ENCODE measurements at places on chromosomes 1 and 21. TPM values are rescaled to one million over a fixed set of nuclear protein-coding genes. Genes with fewer than 3 reads are reported as not detected.

- DNase-seq, result no peak
These were observed 1042.2 kb upstream of the ADGRL4 start for GRCh38 chr1:80048716-80049115.

DNA sequence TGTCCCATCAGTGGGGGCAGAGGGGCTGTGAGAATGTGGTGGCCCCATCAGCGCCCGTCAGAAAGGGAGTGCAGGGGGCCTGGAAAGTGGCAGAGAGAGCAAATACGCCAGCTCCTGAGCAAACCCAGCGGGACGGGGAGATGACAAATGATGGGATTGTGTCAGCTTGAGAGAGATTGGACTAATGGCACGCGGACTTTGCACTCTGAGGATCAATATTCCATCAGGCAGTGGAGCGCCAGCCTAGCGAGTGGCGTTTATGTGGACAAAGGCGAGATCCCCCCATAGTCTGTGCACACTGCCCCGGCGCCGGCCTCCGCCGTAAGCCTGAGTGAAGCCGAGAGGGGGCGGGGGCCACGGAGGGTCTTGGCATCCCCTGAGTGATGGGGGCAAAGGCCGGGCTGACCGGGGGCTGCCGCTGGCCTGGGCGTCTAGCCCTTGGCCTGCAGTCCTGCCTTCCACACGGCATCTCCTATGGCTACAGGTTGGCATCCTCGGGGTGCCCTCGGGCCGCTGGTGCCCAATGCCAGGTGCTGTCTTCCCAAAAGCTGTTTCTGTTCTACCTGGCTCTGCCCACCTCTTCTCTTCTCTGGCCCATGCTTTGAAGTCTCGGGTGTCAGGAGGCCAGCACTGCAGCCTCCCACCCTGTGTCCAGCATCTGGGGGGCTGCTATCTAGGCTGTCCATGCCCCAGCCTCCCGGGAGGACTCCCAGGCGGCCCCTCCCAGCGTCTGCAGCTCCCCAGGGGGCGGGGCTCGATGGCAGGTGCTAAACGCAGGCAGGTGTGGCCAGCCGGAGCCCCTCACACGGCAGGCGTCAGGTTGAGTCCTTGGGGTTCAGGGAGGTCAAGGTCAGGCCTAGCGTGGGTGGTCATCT, 46.5 kb downstream of the PRDM16 start:
- DNase-seq, result no peak

Gene SLC30A2
- not detected for total RNA-seq

DNA sequence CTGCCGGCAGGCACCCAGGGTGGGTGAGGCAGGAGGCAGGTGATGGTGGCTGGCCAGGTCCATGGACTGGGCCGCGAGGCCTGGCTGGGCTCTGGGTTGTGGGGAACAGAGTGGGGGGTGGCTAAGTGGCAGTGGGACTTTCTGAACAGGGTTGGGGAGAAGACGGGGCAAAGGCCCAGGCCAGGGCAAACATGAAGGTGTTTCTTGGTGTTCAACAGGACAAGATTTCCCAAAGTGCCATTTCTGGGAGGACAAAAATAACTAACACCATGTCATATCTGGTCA, 26.8 kb downstream of the STUM start:
- DNase-seq, result no peak

DNA sequence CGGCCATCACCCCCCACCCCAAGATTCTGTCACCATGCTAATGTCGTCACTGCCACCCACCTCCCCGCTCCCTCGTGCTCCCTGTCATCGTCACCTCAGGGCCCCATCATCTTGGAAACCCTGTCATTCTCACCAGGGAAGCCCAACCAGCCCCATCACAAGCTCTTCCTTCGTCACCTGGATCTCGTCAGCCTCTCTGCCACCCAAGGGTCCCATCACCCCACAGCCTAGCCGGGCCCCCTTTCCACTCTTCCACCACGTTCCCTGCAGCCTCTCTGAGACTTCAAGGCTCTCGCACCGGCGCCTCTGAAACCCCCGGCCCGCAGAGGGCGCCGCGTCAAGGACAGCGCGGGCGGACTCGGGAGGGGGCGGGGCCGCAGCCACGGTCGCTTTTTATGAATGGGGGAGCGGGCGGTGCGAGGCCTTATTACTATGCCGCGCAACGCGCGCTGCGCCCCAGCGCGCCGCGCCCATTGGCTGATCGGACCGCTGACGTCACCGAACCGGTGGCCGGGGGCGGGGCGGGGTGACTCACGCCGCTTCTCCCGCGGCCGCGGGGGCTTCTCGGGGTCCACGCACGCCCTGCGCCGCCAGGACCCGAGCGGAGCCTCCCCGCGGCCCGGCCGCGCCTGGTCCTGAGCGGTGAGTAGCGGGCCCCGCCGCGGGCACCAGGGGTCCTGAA, at the start of gene GPR3:
Gene GPR3, plus strand, starts transcription at position 527 of the 682 bp plus-strand sequence. CDS start 1,177 bp downstream, outside the sequence.
- DNase-seq, result peak; percentile 85

Gene MRPL39
- 52.5 TPM for total RNA-seq

Gene DCST1
- total RNA-seq, result not detected

Gene PPM1J
- total RNA-seq, result 1.1 TPM

DNA sequence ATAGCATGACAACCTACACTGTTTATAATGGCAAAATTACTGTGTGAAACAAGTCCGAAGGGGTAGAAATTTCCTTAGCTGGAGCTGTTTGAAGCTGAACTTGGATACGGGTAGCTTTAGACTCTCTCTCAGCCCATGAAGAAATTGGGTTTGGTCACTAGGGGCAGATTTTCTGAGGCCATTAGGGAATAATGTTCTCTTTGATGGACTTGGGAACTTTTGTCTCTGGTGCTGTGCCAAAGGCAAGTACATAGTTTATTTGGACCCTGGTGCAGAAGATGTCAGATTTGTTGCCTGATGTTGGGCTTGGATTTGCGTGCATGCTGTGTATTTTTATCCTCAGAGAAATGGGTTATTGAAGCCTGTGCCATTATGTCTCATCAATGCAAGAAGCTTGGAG, 109.6 kb downstream of the VPS13D start:
- DNase-seq, result no peak

DNA sequence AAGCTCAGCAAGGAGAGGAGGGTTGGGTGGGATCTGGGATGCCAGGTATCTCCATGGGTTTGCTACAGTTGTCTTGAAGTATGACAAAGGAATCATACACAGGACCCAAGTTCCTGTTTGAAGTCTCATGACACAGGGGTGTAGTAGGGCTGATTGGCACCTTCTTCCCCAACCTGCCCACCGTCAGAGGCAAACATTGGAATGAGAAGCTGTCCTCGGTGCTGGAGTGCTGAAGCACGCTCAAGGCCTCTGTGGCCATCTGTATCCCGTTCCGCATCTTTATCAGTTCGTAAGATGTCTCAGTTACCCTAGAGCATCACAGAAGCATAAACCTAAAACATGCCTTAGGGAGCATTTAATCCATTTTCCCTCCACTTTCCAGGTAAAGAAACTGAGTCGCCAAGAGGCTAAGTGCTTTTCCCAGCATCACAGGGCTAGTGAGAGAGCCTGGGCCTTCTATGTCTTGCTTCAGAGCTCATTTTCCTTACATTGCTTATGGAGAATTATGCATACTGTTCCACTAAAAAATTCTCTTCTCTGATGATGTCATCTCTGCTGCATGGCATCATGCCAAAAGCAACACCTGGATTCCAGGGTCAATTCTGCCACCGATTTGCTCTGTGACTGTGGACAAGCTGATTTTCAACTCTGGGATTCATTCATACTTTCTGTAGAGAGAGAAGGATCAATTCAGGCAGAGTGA, 34.2 kb downstream of the VWA5B1 start:
- DNase-seq, result no peak

Gene OR2G6
- not detected for total RNA-seq

GRCh38 chr1:223129229-223129901, 13.7 kb downstream of the TLR5 start:
- no peak for DNase-seq

GRCh38 chr1:173344034-173344743, 132.9 kb upstream of the PRDX6 start:
- DNase-seq, result no peak
